Hematopoietic multipotent progenitor cell treated with erythropoietin and hydrocortisone succinate and interleukin-3 and kit ligand, for 17 days (in vitro differentiated cells): ENCODE measurements at places on chromosomes 1 and 21.

DNA sequence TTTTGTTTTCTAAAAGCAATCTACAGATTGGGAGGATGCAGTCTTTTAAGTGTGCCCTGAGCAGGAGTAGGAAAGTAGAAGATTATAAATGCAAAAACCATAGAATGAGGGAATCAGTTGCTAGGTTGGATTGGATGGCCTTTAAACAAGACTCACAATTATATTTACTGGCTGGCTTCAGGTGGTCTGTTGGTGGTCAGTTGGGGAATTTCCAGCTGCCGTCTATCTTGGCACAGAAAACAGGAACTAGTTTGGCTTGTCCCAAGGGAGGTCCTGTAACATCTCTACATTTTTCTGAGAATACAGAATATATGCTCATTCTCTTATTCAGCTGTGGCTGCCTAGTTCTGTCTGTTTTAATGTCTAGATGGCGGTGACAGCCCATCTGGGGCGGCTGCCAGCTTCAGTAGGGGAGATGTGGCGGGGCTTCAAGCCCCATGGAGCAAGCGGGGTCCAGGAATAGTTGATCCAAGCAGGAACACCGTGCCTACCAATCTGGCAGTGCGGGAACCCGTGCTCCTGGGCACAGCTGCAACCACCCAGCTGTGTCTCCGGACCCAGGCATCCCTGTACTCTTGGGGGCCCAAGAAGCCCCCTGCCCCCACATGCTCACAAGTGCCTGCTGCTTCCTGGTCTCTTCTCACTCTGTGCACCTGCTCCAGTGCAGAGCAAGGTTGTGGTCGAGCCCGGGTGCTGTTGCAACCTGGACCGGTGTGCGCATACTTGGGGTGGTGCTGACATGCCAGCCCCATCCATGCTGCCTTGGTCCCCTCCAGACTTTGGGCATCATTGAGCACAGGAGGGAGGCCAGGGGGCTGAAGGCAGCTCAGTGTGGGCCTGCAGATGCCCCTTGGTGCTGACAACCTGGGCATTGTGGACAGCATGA is 1182.6 kb downstream of the AMY1C start:
- DNase-seq = no peak

DNA sequence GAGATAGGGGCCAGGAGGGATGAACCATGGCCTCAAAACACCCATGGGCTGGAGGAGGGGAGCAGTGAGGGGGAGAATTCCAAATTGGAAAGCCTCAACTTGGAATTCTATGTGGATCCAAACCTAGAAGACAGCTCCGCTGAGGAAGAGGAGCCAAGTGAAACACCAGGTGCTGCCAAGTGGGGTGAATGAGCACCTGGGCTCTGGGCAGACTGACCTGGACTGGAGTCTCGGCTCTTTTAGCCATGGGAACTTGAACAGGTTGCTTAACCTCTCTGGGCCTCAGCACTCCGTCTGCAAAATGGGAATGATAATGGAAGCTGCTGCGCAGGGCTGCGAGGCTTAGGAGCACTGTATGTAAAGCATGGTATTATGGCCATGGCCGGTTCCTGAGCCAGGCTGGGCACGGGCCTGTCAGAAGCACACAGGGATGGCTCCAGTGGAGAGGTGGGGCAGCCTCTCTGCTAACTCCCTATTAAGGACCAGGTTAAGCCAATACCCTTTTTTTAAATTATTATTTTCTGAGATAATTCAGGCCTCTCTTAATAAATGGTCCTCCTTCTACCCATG is 81.5 kb downstream of the SYT2 start:
- no peak for DNase-seq

DNA sequence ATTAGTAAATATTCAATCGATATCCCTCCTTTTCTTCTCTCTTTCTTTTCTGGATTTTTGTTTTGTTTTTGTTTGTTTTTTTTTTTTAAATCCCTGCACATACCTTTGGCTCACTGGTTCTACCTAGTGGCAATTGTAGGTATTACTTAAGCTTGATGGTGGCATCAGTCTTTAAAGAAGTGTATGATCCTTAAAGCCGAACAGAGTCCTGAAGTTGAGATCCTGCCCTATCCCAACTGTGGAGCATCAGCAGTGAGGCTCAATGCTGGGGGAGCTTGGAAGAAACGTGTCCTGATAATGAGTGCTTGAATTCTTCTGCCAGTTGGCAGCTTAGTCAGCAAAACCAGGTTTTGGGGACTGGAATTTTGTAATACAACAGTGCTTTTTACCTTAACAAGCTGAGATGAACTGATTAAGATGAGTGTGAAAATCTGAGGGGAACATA is 60.8 kb downstream of the FASLG start:
- peak; percentile 53 for DNase-seq

GRCh38 chr21:16865632-16866031 is 647.2 kb upstream of the CXADR start:
- no peak for DNase-seq

GRCh38 chr1:41731516-41732030 is 187.1 kb downstream of the HIVEP3 start:
- no peak for DNase-seq

DNA sequence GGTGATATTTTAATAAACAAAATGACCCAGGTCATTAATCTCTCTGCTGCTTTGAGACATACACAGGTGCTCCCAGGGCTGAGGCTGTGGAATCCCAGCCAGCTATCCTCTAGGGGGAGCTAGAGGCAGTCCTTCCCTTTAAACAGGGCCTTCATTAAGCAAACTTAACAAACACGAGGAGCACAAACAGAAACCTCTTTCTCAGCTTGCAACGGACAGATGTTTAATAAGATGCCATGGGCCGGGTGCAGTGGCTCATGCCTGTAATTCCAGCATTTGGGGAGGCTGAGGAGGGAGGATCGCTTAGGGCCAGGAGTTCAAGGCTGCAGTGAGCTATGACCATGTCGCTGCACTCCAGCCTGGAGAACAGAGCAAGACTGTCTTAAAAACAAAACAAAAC is 106.7 kb downstream of the HIVEP3 start:
- no peak for DNase-seq

DNA sequence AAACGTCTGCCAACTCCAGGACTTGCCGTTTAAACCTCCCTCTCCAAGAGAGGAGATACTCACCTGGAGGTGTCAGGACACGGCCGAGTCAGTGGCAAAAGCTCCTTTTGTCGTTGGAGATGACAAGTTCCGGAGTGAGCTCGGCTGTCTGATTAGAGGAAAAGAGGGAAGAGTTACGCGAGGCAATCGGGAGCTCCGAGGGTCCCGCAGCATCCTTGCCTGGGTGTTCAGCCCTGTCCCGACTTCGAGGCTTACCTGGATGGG is 497 bp downstream of the ID3 start:
- no peak for DNase-seq

- no peak for DNase-seq
Measured at GRCh38 chr21:40118527-40118926, 251.3 kb downstream of the PCP4 start.

GRCh38 chr1:240149484-240150094 is 57.9 kb downstream of the FMN2 start:
- no peak for DNase-seq

GRCh38 chr1:62245201-62245600 is 50.6 kb downstream of the L1TD1 start:
- no peak for DNase-seq

GRCh38 chr1:12714710-12715475 is 1.0 kb upstream of the AADACL3 start:
- no peak for DNase-seq

- DNase-seq = no peak
Measured at GRCh38 chr1:164756741-164757140, 197.8 kb downstream of the PBX1 start.

- DNase-seq = no peak
Measured at GRCh38 chr1:204685236-204686006, at the start of gene LRRN2. Gene LRRN2, minus strand, starts transcription at chr1:204685738. Its CDS starts 65,746 bp downstream, at chr1:204619992.

DNA sequence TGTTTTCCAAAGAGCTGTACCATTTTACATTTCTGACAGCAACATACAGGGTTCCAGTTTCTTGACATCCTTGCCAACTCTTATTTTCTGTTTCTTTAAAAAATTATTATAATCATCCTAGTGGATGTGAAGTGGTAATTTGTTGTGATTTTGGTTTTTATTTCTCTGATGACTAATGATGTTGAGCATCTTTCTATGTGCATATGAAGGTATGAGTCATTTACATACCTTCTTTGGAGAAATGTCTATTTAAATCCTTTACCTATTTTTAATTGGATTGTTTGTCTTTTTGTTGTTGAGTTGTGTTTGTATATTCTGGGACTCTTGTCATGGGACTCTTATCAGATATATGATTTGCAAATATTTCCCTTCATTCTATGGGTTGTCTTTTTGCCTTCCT is 20.8 kb upstream of the MPC2 start:
- DNase-seq = no peak

GRCh38 chr1:28273216-28273860 is 14.0 kb downstream of the SESN2 start:
- DNase-seq = no peak

DNA sequence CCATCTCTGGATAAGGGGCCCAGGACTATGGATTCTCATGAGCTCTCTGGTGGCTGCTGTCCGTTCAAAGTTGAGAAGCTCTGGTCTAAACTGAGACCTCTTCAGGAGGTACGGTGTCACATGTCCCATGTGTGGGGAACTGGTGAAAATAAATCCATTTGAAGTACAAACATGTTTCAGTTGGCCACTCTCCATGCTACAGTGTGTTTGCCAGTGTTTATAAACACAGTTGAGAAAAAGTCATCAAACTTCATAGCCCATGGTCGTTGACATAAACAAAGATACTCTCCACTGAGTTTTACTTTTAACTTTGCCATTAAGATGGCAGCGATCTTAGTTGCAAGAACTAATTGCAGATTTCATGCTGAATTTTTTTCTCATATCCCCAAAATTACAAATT is 72.8 kb downstream of the PSMG1 start:
- no peak for DNase-seq

DNA sequence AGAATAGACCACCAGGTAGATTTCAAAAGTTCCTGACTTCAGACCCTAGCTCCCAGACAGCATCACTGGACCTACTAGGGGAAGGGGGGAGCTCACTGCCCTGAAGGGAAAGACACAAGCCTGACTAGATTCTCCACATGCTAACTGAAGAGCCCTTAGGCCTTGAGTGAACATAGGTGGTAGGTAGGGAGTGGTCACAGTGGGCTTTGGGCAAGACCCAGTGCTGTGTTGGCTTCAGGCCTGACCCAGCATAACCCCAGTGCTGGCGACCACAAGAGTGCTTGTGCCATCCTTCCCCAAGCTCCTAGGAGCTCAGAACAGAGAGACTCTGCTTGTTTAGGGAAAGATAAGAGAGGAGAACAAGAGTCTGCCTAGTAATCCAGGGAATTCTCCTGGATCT is 51.1 kb upstream of the ACADM start:
- DNase-seq = no peak

- no peak for DNase-seq
Measured at GRCh38 chr21:45379901-45380330, 25.0 kb upstream of the COL18A1 start.

DNA sequence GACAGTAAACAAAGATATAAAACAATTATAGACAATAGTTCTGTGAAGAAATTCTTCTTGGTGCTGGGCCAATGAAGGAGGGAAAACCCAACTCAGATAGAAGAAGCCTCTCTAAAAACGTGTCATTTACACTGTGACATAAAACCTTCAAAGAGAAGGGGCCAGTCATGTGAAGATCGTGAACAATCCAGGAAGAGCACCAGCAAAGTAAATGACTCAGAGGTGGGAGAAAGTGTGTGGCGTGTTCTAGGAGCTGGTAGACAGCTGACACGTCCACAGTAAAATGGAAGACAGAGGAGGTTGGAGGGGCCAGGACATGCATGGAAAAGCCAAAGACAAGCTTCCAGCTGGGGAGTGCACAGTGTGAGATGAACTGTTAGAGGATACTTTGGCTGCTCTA is 143.6 kb downstream of the VAV3 start:
- DNase-seq = no peak

- peak; percentile 44 for DNase-seq
Measured at GRCh38 chr1:43975249-43975961, 645 bp downstream of the ATP6V0B start.

- DNase-seq = no peak
Measured at GRCh38 chr21:36656138-36656537, 42.8 kb upstream of the SIM2 start.
